ENCODE measurements at places on chromosomes 1 and 21.

DNA sequence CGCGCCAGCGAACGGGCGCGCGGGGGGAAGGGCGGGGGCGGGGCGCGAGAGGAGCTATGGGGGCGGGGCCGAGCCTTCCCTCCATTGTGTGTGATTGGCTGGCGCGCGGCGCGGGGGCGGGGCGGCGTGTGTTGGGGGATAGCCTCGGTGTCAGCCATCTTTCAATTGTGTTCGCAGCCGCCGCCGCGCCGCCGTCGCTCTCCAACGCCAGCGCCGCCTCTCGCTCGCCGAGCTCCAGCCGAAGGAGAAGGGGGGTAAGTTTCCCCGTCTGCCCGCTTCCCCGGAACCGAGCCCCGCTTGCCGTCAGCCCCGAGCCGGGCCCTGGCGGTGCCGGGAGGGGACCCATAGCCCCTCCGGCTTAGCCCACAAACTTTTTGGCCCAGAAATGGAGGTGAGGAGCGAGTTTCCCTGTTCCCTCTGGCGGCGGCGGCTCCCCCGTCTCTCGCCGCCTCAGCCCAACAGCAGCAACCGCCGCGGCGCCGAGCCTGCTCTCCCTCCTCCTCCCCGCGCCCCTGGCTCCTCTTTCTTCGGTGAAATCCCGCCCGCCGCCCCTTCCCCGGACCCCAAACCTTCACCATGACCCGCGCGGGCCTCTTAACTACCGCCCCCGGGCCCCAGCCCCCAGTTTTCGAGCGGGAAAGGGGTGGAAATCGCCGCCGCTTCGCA is at the start of gene H3-3A:
Gene H3-3A (plus strand): TSS at position 159 of the 666 bp plus-strand sequence. CDS start 1,636 bp downstream, outside the sequence.
- DNase-seq = peak; percentile 98

GRCh38 chr1:241985787-241986186 is 13.1 kb downstream of the MAP1LC3C start:
- DNase-seq = no peak

- DNase-seq = no peak
These were observed 3.3 kb upstream of the ATP1A4 start for GRCh38 chr1:160148121-160148520.

GRCh38 chr1:205458777-205459566 is 3.1 kb upstream of the BLACAT1 start:
- DNase-seq = no peak

DNA sequence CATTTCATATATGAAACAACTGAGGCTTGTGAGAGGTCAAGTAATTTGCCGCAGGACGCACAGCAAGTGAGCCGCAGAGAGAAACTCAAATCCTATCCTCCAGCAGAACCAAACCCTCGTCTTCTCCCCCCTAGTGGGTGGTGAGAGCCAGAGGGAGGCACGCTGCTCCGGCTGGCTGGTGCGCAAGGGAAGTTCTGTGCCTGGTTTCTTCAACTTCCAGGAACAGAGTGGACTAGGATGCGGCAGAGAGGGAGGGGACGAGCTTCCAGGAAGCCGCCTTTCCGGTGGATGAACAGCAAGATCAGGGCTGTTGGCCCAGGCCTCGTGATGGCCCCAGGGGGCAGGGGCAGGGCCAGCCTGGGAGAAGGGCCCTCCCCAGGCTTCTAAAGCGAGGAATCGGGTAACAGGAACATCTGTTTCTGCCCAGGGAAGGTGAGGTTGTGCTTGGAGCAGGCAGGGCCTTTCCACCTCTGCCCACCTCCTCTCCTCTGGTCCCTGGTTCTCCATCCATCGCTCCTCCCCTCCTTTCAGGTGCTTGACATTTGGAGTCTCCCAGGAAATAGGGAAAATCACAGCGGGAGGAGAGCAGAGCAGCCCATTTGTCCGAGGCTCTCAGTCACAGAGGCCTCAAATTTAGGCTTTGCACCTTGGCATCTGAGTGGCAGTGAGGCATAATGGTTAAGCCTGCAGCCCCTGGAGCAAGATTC is 16.8 kb upstream of the PDIK1L start:
- DNase-seq = no peak

- DNase-seq = no peak
These were observed 6.2 kb upstream of the ANKRD65 start for GRCh38 chr1:1427106-1427819.

GRCh38 chr1:224092601-224093000 is 21.3 kb upstream of the FBXO28 start:
- no peak for DNase-seq

GRCh38 chr1:68725001-68725752 is 228.3 kb upstream of the DEPDC1 start:
- no peak for DNase-seq
